ENCODE measurements at places on chromosomes 3 and 15.

- peak; percentile 71 for ATAC-seq
These were observed 21.9 kb downstream of the CDV3 start for GRCh38 chr3:133595341-133595740.

DNA sequence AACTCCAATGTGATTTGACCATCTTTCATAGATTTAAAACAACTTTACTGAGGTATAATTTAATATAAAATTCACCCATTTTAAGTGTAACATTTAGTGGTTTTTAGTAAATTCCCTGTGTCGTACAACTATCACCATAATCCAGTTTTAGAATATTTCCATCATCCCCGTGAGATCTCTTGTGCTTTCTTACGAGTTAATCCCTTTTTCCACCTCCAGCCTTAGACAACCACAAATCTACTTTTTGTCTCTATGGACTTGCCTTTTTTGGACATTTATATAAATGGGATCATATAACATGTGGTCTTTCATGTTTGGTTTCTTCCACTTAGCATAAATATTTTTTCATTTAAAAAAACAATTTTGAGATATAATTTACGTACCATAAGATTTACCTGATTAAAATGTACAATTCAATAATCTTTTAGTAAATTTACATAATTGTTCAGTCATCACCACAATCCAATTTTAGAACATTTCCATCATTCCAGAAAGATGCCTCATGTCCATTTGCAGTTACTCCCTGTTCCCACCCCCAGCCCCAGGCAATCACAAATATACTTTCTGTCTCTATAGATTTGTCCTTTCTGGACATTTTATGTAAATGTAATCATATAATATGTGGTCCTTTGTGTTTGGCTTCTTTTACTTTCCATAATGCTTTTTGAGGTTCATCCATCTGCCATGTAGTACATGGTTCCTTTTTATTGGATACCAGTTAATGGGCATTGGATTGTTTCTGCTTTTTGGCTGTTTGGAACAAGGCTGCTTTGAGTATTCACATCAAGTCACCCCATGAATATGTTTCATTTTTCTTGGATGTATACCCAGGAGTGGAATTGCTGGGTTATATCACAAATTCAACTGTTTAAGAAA is 3.1 kb downstream of the OXSR1 start:
- ATAC-seq, result no peak

DNA sequence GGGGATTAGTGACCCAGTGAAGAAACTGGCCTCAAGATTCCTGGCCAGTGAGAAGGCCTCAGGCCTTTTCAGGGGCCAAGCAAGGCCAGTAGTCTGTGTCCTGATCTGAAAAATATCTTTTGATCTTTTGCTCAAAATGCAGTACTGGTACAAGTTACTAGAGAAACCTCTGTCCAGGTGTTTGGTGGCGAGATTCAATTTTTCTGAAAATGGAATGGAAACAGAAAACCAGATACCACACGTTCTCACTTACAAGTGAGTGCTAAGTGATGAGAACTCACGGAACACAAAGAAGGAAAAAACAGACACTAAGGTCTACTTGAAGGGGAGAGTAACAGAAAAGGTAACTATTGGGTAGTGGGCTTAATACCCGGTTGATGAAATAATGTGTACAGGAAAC is 463.4 kb downstream of the ZIC1 start:
- no peak for ATAC-seq

DNA sequence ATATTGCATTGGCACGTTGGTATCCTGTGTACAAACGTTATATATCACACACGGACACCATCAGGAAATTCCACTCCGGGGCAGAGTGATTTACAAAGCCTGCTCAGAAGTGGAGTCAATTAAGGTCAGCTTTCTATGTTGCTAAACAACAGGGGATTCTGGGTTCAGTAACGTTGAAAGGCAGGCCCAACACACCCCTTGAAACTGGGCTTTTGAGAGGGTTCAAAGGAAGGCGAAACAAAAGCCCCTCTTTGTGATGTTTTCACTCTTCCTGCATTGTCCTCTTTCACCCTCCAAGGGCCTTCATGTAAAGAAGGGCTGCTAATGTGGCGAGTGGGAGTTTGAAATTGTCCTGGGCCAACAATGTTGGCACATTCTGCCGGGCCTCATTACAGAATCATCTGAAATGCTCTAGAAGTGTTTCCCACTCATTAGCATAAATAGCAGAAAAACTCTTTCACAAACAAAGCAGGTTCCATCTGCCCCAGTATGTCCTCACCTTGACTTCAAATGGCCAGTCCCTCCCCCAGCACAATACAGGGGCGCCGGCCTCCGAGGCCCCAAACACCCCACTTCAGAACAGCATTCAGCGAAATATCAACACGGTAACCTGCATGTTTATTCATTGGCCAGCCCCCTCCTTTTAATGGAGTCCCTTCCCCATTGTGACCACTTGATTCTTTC is 76.4 kb downstream of the HES1 start:
- ATAC-seq, result no peak

GRCh38 chr15:88645171-88646087 is 6.6 kb downstream of the ISG20 start:
- no peak for ATAC-seq

- ATAC-seq, result no peak
These were observed 8.0 kb downstream of the TMEM212 start for GRCh38 chr3:171850960-171851659.

DNA sequence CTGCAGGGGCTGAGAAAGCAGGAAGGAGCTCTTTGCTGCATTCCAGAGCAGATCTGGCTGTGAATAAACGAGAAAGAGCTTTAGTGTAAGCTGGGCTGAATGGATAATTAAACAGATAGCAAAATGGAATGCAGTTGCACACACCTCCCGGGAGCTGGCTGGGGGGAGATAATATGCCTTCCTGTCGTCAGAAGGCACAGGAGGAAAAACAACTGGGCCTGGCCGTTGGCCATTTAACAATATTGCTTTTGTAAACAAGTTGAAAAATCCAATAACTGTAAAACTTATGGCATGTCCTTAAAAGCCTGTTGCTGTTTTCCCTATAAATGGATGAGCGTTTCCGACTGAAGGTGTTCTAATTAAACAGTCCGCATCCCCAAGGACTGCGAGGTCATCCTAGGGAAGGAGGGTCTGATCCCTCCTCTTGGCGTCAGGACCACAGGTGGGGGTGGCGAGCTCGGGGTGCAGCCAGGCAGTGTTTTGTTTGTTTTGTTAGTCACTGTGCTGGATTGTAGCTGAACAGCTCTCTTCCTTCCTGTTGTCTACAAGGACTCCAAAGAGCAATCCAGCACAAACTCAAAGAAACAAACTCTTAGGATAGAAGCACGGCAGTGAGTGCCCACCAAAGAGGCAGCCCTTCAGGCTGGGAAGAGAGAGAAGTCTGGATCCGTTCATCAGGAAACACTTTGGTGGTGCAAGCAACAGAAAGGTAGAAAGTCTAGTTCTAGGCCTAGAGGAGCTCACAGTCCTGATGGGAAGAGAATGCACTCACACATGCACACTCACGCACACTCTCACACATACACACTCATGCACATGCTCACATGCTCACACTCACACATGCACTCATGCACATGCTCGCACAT is 133.4 kb upstream of the SMAD3 start:
- ATAC-seq, result no peak

DNA sequence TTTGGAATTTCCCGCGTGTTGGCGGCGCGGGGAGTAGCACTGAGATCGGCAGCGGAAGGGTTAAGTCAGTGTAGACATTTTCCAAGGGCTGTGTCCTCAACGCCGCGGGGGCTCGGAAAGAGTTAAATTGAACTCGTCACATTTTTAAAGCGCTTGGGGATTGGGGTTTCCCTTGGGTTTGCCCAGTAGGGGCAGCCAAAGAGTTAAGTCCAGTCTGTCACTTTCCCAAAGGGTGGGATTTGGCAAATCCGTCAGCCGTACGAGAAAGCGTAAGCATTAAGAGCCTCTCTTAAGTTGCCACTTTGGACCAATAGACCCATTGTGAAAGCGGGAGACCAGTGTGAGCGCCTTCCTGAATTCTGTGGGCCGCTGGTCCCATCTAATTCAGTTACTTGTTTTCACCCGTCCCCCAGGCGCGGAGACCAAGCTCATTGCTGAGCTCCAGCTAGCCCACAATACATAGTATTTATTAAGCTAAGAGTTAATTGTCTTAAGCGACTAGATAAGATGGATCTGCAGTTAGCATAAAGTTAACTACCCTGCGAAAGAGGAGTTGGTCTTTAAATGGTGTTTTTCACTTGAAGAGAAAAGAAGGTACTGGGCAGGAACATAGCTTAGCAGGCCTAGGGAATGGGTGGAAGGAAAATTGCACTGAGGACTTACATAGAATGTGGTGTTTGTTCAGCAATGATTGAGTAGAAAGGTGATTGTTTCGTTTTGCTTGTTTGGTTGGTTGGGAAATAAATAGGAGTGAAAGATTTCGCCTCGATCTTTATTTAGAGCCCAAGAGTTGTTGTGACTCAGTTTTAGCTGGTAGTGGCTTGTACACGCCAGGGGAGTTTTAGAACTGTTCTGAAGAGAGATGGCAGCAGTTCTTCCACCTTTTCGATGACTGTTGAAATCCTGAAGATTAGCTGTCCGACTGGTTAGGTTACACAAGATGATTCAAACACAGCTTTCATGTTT is 932 bp downstream of the ARL8B start:
- peak; percentile 54 for ATAC-seq

GRCh38 chr15:65198571-65198970 is 12.7 kb downstream of the CILP start:
- no peak for ATAC-seq

All from stimulated activated memory B cell treated with anti-CD40 and anti-IgM and Interleukin-4, amounts not matched to agents 10 μg/mL and 1 μg/mL and 100 μg/mL, for 72 hours (primary cell).